CD14-positive monocyte (primary cell): ENCODE measurements at places on chromosomes 12 and 14. TPM values are rescaled to one million over a fixed set of nuclear protein-coding genes. Genes with fewer than 3 reads are reported as not detected.

- no peak for DNase-seq
Measured at GRCh38 chr14:29789475-29789874, 138.2 kb downstream of the PRKD1 start.

- DNase-seq: no peak
Measured at GRCh38 chr14:47626151-47627035, 49.0 kb downstream of the MDGA2 start.

DNA sequence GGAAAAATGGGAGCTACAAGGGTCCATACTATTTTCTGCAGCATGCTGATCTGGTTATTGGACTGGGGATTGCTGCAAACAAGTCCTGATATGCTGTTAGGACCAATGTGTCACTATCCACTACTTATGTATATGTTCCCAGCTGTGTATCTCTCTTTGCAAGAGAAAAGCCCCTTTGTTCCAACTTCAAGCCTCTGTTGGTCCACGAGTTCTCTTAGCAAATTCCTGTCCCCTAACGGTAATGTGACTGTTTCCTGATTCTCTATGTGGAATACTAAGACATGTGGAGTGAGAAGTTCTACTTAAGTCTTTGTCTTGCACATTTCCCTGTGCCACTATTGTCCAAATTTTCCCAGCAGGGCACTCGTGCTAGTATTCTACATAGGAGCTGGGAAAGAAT is 557.7 kb downstream of the FSCB start:
- no peak for DNase-seq

The LRRIQ1 gene
- polyA plus RNA-seq: not detected

- no peak for DNase-seq
Measured at GRCh38 chr14:83096092-83096491, 1562.4 kb upstream of the SEL1L start.

GRCh38 chr14:74568380-74568649 is 43.7 kb downstream of the LTBP2 start:
- no peak for DNase-seq

- DNase-seq: no peak
Measured at GRCh38 chr14:51999084-51999483, 9.7 kb downstream of the RTRAF start.

DNA sequence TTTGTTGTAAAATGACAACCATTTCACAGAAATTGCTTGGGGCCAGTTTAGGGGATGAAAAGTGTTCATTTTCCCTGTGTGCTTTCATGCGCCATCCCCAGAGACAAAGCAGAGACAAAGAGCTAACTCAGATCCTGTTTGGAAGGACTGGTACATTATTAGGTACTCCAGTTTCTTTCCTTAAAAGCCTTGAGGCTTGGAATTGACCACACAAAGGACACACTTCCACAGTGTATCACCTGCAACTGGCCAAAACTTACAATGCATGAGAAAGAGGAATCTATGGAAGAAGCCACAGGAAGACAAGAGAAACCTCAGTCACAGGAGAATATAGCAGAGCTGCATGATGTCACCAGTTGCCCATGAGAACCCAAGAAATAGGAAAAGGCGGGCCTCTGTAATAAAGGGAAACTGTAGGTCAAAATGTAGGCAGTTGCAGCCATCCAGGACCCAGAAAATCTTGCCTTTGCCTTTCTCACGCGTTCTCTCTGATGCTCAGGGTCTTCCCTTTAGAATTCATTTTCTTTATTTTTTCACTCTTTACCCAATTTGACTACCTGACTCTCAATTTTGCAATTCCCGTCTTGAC is 339.0 kb downstream of the RMST start:
- no peak for DNase-seq

DNA sequence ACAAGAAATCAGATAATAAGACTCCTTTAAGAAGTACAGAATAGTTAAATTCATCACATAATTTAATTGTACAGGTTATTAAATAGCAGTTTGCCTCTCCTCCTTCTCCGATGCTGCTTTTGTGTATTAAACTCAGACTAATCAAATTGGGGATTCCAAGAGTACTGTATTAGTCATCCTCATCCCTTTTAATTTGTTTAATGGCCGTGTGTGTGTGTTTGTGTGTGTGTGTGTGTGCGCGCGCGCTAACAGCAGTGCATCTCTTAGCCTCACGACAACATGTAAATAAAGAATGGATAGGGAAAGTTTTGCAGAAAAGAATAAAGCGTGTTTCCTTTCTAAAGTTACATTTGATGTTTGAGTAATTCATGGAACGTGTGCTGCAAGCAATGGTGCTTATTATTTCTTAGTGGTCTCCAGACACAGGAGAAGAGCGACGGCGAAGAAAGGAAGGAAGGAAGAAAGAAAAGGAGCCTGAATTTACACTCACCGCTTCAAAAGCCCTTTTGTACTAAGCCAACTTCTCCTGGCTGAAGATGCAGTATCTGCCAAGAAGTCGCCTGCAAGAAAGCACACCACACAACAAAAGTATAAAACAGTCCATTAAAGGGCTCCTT is 220.3 kb downstream of the ASCL1 start:
- DNase-seq: no peak
